ENCODE measurements at places on chromosomes 16 and 17.

DNA sequence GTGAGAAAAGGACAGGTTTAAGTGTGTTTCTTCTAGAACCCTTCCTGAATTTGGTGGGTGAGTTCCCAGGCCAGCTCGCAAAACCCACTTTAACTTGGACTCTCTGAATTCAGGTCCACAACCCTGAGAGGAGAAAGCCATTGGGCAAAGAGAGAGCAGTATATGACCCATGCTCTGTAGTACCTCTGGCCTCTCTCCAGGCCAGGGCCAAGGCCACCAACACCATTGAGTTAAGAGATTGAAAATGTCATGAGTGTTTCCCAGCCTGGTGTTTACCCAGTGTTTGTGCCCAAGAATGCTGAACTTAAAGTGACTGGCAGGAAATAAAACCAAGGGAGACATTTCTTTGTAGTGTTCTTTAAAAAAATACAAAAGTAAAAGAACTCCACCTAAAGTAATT is 410.4 kb upstream of the CDH5 start:
- DNase-seq = no peak

- no peak for DNase-seq
These were observed 84.6 kb downstream of the MRTFB start for GRCh38 chr16:14155572-14156190.

DNA sequence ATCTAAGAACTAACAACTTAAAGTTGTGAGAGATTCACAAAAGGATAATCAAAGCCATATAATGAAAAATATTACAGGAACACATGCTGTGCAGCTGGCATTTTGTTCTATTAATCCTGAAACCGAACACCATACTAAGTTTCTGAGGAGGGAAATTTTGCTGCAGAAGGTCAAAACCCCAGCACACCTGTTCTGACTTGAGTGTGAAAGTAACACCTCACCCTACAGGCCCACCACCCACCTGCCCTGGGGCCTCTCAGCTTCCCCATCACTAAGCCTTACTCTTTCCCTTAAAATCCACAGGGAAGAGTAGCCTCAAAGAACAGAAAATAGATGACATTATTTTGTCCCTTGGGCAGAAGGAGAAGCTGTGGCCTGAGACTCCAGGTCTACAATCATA is 44.8 kb downstream of the STAT5A start:
- DNase-seq = no peak

DNA sequence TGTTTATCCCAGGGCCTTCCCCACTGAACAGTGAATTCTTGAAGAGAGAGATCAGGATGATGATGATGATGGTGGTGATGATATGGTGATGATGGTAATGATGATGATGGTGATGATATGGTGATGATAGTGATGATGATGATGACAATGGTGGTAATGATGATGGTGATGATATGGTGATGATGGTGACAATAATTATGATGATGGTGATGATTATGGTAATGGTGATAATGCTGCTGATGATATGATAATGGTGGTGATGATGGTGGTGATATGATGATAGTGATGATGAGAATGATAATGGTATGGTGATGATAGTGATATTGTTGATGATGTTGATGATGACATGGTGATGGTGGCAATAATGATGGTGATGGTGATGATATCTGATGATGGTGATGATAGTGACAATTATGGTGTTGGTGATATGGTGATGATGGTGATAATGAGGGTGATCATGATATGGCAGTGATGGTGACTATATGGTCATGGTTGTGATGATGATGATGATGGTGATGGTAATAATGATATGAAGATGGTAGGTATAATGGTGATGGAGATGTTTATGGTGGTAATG is 99.9 kb downstream of the HAPSTR1 start:
- no peak for DNase-seq

DNA sequence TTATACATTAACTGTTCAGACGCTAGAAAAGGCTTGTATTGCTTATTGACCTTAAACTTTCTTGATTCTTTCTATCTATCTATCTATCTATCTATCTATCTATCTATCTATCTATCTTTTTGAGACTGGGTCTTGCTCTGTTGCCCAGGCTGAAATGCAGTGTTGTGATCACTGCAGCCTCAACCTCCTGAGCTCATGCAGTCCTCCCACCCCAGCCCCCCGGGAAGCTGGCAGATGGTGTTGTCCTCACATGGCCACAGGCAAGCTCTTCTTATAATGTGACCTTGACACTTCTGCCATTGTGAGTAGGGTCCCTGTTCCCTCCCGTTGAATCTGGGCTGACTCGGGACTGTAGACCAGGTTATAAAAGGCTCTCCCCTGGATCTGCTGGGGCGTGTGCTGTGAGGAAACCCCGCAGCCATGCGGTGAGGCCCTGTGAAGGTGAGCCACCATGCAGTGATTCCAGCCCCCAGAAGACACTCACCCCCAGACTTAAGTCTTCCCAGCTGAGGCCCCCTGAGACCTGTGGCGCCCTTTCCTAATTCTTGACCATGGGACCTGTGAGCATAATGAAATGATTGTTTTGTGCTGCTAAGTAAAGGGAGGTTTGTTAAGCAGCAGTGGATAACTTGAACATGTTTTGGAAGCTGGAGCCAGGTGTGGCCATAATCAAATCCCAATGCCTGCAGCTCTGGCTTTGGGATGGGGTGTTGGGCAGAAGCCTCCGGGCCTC is 54.3 kb downstream of the RPTOR start:
- DNase-seq = no peak

DNA sequence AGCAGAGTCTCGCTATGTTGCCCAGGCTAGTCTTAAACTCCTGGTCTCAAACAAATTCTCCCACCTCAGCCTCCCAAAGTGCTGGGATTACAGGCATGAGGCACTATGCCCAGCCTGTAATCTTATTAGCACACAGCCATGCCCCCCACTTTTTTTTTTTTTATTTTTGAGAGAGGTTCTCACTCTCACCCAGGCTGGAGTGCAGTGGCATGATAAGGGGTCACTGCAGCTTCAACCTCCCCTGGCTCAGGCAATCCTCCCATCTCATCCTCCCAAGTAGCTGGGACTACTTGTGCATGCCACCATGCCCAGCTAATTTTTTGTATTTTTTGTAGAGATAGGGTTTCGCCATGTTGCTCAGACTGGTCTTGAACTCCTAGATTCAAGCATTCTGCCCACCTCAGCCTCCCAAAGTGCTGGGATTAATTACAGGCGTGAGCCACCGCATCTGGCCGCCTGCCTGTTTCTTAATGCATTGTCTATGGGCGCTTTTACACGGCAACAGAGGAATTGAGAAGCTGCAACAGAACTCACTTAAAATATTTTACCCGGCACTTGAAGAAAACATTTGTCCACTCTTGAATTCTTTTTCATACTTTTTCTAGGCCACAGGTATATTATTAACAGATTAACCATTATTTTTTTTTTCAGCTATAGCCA is 8.8 kb upstream of the CEP20 start:
- DNase-seq = no peak

GRCh38 chr17:29566473-29567303 is at the start of gene ABHD15:
Gene ABHD15, minus strand, starts transcription at chr17:29567037. Its CDS starts 71 bp downstream, at chr17:29566966.
- DNase-seq = peak; percentile 49

DNA sequence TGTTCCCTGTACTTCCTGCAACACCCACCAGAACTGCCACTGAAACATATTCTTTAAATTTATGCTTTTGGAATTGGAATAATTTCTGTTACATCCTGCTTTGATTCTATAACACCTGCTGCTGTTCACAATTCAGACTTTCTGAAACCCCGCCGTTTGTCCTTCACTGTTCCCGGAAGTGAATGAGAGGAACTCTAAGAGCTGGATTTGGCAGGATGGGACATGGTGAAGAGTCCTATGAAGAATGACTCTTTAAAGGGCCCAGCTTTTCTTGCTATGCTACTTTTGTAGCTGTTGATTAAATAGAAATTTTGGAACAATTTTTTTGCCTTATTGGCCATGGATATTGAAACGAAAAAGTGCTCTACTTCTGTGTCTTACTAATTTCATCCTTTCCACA is 8.9 kb downstream of the AP2B1 start:
- DNase-seq = no peak
